ENCODE measurements at places on chromosomes 3 and 15.

- no peak for DNase-seq
These were observed 112.6 kb downstream of the ERC2 start for GRCh38 chr3:56355570-56356185.

GRCh38 chr15:88470625-88471372, 3.3 kb downstream of the MRPS11 start:
- no peak for DNase-seq

GRCh38 chr3:101223016-101223415, 97.4 kb downstream of the IMPG2 start:
- DNase-seq: no peak

DNA sequence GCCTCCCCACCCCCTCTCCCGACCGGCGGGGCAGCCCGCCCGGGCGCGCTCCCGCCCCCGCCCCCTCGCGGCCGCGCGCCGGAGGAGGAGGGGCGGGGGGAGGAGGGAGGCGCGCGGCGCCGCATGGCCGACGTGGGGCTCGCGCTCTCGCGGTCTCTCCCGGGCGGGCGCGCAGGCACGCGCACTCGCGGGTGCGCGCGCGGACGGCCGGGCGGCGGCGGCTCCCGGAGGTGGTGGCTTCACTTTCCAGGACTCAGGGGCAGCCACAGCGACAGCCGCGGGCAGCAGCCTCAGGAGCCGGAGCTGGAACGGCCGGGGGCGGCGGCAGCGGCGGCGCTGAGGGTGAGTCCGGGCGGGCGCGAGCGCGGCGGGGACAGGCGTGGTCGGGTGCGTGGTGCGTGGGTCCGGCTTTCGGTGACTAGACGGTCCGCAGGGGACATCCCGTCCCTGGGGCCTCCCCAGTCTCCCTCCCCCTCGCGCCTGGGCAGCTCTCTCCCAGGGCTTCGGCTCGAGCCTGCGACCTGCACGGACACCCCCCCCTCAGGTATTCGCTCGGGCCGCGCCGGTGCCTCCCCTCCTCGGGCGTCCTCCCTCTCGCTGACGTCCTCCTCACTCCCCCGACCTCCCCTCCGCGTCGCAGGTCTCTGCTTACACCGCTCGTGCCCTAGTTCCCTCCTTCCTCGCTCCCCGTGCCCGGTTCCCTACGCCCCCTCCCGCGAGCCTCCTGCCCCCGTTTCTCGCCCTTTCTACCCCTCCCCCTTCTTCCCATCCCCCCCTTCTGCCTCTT, at the start of gene UBE2E2:
Gene UBE2E2, plus strand, starts transcription at position 407 of the 787 bp plus-strand sequence.
- no peak for DNase-seq

DNA sequence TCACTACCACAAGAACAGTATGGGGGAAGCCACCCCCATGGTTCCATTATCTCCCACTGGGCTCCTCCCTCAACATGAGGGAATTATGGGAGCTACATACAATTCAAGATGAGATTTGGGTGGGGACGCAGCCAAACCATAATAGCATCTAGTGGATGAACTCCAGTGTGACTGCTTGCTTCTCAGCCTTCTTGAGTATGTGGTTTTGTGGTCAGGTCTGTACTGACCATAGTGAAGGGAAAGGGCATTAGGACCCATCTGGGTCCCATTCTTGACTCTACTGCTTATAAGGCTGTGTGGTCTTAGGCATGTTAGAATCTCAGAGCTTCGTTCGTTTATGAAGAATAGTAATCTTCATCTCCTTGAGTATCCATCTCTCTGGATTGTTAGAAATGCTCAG, 81.4 kb downstream of the CGNL1 start:
- no peak for DNase-seq

GRCh38 chr3:87801409-87801808, 257.4 kb downstream of the CGGBP1 start:
- DNase-seq: no peak

DNA sequence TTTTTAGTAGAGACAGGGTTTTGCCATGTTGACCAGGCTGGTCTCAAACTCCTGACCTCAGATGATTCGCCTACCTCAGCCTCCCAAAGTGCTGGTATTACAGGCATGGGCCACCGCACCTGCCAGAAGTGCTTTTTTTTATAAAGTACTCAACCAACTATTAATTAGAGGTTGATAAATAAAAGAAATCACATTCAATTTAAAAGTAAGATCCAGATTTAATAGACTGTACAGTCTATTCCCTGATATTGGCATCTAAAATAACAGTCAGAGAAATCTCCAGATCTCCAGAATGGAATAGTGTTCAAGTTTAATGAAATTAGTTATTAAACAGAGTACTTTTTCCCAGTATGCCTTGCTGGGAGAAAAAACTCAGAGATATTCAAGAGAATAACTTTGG, 142.9 kb upstream of the SLC2A2 start:
- DNase-seq: no peak

DNA sequence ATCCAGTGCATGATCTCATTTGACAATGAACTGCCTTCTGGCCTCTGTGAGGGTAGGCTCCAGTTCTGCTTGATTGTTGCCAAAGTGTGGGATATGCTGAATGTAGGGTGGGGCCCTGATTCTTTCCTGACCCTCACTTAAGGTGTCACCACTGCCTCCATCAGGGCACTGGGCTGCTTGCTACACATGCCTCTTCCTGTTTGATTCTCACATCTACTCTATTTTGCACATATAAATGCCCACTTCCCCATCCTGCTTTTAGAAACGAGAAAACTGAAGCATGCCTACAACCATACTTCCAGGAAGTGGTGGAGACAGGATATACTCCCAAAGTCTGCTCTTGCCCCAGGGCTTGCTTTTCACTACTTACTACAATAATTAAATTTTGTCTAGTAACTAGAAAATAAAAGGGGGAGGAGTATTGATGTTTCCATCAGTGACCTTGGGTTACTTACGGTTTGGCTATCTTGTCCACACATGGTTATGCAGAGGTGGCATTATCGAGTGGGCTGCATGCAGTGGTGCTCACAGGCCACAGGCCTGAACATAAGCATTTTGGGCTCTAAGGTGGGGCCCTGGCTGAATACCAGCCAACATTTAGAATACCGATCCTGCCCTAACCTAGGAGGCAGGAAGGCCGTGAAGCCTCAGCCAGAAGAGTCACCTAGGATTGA, 6.7 kb downstream of the ZDHHC3 start:
- DNase-seq: no peak
